Ecto neural progenitor cell (in vitro differentiated cells): ENCODE measurements at places on chromosomes 16 and 17.

DNA sequence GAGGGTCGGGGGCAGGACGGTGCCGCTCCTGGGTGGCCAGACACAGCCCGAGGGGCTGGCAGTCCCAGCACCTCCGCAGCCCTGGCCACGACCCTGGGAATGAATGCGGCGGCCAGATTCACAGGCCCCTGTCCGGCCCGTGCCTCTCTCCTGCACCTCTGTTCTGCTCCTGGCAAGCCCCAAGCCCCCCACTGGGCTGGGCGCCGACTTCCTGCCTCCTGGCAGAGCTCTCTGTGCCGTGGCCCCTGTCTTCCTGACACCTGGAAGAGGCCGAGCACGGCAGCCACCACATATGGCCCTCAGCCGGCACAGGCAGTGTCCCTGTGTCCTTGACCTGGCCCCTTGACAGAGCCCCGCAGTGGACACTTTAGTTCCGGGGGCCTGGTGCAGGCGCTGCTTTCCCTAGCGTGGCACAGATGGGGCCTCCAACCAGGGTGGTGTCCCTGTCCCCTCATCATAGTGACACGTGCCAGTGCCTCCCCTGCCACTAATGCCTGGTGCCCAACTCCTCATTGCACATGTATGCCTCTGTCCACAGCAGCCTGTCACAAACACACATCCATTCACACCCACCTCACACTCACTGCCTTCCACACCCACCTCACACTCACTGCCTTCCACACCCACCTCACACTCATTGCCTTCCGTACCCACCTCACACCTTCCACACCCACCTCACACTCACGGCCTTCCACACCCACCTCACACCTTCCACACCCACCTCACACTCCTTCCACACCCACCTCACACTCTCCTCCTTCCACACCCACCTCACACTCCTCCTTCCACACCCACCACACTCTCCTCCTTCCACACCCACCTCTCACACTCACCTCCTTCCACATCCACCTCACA is 110.6 kb upstream of the PLCG2 start:
- no peak for DNase-seq

DNA sequence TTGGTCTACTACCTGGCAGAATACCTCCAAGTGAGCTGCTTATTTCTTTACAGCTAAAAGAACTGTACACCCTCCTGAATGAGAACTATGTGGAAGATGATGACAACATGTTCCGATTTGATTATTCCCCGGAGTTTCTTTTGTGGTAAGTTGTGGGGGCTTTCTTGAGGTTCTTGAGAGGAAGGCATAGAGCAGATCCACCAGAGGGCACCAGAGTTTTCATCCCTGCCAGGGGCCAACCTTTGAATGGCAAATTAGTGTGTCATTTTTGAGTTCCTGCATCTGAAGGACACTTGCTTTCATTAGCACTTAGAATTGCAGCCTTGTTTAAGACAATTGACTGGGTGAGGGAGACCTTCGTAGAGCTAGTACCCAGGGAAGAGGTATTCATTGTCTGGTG is 35.0 kb downstream of the NMT1 start:
- no peak for DNase-seq

DNA sequence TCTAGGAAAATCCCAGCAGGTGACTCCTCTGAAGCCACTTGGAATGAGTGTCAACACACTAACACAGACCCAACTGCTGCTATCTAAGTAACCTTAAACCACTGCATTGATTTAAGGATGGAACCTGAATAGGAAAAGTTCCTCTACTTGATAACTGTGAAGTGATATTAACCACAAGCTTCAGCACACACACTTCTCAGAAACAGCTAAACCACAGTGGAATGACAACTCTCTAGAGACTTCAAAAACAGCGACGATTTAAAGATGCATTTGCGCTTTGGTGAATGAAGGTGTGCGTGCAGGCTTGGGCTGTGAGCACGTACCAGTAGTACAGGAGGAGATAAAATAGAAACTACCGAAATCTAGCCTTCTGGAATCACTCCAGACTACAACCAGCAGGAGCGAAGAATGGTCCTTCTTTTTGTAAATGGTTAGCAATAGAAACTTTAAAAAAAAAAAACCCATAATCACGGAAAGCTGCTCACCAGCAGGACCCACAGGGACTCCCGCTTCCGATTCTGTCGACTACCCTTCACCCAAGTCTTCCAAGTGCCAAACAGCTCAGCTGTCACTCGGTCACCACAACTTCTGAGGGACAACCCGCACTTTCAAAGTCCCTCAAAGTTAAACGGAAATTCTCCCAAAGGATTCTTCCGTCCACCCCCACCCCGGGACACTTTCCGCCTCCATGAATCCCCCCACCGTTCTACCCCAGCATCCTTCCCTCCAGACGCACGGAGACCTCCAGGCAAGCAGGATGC is 137.7 kb upstream of the CORO6 start:
- no peak for DNase-seq

DNA sequence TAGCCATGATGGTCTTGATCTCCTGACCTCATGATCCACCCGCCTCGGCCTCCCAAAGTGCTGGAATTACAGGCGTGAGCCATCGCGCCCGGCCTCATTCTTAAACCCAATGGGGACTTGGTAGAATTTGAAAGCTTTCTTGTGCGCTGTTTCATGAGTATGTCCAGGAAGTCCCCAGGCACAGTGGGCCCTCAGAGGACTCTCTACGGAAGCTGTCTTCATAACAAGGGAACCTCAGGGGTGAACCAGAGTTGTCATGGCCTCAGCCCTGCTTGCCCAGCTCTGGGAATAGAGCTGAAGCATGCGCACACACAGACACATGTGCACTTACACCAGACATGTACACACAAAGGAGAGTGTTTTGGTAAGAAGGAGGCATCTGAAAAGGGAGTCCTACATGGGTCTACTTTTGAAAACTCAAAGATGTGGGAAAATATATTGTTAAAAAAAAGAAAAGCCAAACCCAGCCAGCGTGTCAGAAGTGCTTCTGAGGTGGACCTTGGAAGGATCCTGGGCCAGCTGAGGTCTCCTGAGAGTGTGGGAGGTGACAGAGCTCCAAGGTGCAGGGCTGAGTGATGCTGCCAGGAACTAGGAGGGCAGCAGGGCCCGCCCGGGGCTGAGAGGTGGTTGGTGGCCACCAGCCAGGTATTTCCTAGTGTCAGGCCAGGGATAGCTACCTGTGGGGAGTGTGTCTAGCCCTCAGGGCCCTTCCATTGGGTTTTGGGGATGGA is 54.6 kb downstream of the EPN2 start:
- no peak for DNase-seq

DNA sequence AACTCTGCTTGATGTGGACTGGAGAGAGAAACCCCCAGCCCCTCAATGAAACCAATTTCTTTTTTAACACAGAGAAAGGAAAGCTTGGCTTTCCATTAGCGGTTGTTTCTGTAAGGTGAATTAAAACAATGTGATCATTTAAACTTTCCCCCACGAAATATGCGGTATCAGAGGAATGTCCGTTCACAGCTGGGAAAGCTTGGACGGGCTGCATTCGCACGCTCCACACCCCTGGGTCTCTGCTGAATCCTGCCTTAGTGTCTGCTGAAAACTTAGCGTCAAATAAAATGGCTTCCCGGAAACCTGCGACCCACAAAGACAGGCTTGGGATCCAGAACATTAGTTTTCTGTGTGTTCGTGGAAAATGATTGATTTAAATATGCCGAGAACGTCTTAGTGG is 71.7 kb downstream of the C16orf95 start:
- DNase-seq: no peak

GRCh38 chr16:58500430-58501241 is 693 bp downstream of the NDRG4 start:
- DNase-seq: no peak

- DNase-seq: no peak
These were observed 742 bp upstream of the SLC9A5 start for GRCh38 chr16:67248073-67248400.

GRCh38 chr17:48374650-48375230 is 55.3 kb downstream of the SKAP1 start:
- peak; percentile 65 for DNase-seq
